ENCODE measurements at places on chromosomes 2 and 18.

- DNase-seq, result no peak
Measured at GRCh38 chr18:58026395-58026794, 17.6 kb upstream of the NEDD4L start.

GRCh38 chr18:66150650-66151049 is 399.8 kb downstream of the CDH7 start:
- no peak for DNase-seq

- no peak for DNase-seq
Measured at GRCh38 chr18:40531051-40531450, 1424.0 kb upstream of the PIK3C3 start.

DNA sequence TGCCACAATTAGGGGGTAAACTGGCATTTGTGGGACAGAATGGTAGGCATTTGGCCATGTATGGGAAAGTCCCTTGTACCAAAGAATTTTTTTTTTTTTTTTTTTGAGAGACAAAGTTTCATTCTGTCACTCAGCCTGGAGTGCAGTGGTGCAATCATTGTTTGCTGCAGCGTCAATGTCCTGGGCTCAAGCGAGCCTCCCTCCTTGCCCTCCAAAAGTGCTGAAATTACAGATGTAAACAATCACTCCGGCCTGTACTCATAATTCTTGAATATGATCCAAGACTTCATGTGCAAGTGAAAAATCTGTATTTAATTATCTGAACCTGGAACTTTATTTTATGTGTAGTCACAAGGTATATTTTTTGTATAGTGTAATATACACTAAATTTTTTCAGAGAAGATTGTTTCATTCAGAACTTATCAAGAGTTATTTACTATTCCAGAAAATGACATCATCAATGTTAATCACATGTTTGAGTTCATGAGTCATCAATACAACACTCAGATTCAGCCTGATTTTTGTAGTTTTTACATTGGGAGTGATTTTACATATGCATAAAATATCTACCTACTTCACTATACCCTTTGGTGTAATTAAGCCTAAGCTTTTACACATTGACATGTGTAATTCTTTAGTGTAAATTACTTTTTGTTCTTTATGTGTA is 138.7 kb upstream of the L3MBTL4 start:
- DNase-seq, result no peak

- DNase-seq, result peak; percentile 38
Measured at GRCh38 chr2:36356298-36356989, 866 bp downstream of the CRIM1 start.

- DNase-seq, result no peak
Measured at GRCh38 chr18:50969448-50969847, 1.6 kb downstream of the ELAC1 start.

GRCh38 chr18:25345081-25345866 is 6.7 kb downstream of the ZNF521 start:
- no peak for DNase-seq

GRCh38 chr2:204437815-204438756 is 107.2 kb upstream of the PARD3B start:
- DNase-seq, result no peak

DNA sequence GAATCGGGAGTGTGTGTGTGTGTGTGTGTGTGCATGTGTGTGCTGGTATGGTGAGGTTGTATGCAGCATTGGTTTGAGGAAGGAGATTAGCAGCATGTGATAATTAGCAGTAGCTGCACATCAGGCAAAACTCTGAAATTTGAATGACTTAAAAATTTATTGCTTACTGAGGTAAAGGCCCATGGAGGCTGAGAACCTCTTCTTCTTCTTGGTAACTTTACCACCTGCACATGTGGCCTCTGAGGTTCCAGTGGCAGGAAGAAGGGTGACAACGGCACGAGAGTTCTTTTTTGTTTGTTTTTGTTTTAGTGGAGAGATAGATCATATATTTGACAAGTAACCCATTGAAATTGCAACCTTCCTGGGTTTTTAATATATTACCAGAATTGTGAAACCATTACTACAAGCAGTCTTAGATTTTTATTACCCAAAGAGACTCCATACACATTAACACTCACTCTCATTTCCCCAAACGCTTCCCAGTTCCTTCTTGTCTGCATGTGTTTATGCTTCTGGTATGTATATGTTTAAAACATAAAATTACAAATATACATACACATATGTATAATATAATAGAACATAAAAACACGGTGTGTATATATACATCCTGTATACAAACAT is 292.1 kb downstream of the PTGR3 start:
- DNase-seq, result no peak

- no peak for DNase-seq
Measured at GRCh38 chr2:122011493-122012270, 256.2 kb downstream of the TSN start.

DNA sequence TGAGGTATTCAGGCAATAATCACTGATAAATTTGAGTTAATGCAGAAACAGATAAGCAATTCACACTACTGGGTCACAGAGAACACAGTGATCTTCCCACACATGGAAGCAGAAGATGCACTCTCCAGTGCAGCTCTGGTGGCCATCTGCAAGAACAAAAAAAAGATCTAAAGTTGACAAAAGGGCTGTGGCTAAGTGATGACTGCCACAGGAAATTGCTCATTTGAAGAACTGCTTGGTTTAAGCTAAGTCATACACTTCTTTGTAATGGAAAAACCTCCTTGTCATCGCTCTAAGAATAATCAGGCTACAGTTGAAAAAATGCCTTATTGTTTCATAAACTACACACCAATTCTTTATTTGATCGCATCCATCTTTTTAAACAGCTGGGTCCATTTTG is 115.1 kb downstream of the DTNB start:
- DNase-seq, result no peak

GRCh38 chr2:108239786-108240185 is at the start of gene SULT1C3:
TSS of gene SULT1C3 (plus strand) at chr2:108239968. CDS start at chr2:108247195, 7,227 bp downstream.
- no peak for DNase-seq

GRCh38 chr18:52312346-52312745 is 27.7 kb upstream of the DCC start:
- no peak for DNase-seq

GRCh38 chr2:60106836-60107529 is 446.5 kb downstream of the BCL11A start:
- no peak for DNase-seq

- no peak for DNase-seq
Measured at GRCh38 chr2:174593574-174594203, 3.9 kb downstream of the WIPF1 start.

DNA sequence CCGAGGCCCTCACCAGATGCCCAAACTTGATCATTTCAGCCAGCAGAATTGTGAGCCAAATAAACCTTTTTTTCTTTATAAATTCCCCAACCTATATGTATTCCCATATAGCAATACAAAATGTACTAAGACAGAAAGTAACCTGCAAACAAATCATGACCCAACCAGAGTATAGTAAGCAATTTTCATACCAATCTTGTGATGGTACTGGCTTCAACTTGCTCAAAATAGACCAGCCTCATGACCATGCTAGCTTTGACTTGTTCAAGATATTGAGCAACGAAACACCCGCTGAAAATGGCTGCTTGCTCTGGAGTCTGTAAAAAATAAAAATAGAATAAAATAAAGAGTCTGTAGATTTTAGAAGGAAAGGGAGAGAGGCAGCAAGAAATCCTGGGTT is 97.6 kb downstream of the C1D start:
- no peak for DNase-seq

DNA sequence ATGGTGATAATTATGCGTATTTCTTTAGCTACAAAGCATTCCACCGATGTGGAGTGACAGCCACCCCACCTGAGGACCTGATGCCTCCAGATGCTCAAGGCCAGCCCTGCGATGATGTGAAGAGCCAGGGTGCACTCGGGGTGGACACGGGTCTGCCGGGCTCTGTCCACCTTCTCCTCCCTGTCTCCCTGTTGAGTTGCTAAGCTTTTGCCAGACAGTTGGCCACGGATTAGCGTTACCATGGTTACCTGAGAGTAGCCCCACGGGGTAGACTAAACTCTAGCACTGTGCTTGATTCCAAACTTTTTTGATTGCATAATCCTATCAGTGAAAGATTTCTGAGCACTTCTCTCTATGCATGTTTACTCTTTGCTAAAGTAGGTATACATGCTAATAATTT is 86.2 kb downstream of the SMIM21 start:
- no peak for DNase-seq
